ENCODE measurements at places on chromosomes 3 and 15.

DNA sequence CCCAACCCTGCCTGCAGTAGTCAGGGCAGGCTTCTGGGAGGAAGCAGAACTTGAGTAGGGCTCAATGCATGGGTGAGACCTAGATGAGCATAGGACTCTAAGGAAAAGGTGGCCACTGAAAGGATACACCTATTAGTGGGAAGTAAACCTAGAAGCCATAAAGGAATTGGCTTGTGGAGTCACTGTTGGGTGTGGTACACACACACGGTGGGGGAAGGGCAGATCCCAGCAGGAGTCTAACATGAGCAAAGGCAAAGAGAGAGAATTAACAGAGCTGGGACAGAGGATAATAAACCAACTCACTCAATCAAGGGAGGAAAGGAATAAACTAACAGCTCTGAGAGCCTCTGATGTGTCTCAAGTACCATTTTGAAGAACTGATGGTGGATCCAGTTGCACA is 23.1 kb downstream of the DAPK2 start:
- DNase-seq: no peak

DNA sequence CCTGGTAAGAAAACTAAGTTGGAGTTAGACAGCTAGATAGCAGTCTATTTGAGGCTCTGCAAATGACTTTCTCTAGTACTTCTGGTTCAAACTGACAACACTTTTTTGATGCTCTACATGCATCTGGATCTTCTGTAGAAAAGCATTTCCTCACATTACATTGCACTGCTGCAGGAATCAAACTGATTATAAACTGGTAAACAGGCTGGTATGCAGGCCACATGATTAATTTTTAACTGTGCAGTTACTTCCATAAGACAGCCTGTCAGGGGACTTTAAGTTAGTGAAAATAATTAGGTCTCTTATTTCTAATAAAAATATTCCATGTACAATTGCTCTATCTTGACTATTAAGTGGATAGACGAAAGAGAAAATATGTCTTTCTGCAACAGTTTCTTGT is 550.0 kb upstream of the ALCAM start:
- no peak for DNase-seq

DNA sequence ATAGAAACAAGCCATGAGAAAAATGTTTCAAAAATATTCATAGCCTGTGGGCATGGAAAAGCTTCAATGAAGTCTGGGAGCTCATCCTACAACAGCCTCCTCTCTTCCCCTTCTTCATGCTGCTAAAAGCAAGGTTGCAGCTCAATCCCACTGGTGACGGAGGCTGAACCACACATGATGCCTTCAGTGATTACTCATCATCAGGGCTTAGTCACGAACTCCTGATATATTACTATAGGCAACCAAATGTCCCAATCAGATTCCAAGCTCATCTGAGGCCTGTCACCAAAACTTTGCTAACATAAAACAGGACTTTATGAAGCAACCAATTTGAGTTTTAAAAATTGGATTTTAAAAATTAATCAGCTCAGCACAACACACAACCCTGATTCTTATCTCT is 24.0 kb upstream of the SLC24A5 start:
- DNase-seq: no peak

DNA sequence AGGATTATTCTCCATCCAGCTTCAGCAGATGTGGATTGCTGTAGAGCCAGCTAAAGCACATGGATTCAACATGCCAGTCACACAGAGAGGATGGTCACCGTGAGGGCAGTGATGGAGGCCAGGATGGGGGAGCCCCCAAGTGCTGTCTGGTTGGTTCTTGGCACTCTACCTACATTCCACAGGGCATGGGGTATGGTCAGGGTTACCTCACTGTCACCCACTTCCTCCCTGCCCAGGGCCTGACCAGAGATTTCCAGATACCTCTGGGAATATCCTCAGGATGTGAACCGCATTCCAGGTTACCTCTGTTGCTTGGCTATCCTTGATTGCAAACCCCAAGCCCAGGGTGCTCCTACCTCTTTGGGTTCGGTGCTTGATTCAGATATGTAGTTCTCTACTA is 147.3 kb upstream of the TRIM42 start:
- no peak for DNase-seq

DNA sequence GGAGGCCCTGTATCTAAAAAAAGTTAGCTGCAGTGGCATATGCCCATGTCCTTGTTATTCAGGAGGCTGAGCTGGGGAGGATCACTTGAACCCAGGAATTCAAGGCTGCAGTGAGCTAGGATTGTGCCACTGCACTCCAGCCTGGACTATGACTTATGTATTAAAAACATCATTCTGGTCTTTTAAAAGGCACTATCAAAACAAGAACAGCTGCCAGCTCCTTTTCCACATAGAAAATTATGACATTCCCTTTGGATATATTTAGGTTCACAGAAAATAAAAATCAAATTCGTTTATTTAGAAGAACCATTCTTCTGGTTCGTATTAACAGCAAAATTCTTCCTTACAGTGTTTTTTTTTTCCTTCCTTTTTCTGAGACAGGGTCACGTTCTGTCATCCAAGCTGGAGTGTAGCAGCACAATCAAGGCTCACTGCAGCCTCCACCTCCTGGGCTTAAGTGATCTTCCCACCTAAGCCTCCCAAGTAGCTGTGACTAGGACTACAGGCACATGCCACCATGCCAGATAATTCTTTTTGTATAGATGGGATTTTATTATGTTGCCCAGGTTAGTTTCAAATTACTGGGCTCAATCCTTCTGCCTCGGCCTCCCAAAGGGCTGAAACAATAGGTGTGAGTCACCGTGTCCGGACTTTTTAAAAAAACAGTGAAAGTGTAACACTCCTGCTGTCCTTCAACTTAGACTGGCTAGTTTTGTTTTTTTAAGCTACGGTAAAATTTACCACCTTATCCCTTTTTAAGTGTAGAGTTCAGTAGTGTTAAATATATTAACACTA is 13.9 kb downstream of the ICE2 start:
- DNase-seq: no peak

DNA sequence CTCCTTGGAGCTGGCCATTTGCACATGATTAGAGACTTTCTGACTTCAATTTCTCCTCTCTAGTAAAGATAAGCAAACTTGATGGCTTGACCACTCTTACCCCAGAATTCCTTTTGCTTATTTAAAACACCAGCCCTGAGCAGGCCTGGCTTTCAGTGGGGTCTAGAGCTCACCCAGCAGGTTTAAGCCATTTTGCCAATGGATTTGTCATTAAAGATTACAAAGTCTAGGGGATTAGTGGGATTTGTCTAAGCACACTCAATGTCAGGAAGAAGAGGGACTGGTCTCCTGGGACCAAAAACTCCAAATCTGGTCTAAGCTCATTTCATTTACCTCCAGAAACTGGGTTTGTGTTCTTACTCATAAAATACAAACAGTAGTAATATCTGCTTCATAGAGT is 57.3 kb upstream of the SNTN start:
- DNase-seq: no peak

DNA sequence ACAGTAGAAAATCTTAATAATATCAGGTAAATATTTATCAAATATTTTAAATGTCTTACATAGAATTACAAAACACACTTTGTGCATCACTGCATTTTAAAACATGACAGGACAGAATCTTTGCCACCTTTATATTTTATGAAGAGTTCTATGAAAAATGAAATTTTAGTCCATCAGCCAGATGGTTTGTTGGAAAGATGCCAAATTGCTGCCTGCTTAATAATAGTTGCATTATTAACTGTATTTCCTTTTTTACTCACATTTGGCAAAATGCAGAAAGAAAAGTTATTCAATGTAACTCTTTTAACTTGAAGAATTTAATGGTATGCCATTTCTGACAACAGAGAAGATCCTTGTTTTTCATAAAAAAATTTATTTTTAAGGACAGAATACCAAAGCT is 1271.6 kb downstream of the NSUN3 start:
- DNase-seq: no peak

GRCh38 chr15:56619887-56620286 is 113.4 kb downstream of the ZNF280D start:
- DNase-seq: no peak

- DNase-seq: no peak
These were observed 144.5 kb downstream of the PDZRN3 start for GRCh38 chr3:73480187-73480672.

GRCh38 chr3:49649576-49649975 is 24.6 kb upstream of the APEH start:
- DNase-seq: no peak

DNA sequence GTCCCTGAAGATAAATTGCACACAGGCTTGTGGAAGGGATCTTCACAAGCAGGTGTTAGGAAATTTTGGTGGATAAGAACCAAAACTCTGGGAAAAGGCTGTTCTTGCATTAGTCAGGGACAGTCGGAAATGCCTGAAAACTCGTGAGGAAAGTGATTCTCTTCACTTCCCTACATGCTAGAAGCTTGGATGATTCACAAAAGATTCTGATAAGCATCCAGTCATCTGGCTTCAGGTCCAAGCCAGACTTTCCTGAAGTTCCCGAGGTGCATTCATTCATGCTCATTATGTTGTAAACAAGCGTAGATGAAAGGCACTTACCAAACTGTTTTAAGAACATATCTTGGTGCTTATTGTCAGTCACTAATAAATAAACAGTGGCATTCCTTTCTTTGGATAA is 1028.7 kb downstream of the NTRK3 start:
- DNase-seq: no peak

DNA sequence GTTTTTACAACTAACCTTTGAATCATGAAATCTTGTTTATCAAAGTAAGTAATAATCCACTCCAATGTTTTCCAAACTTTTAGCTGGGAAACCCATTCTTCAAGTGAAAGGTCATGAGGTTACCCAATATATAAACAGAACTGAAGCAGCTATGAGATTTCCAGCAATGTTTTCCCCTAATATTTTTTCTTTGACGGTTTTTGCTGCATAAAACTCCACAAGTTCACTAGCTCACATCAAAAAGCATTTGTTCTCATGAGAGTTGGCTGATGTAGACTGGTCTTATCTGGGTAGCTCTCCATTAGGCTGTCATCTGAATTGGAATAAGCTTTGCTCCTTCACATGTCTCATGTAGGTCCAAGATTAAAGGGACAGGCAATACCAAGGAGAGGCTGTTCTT is 241.2 kb upstream of the LRRC3B start:
- DNase-seq: no peak

DNA sequence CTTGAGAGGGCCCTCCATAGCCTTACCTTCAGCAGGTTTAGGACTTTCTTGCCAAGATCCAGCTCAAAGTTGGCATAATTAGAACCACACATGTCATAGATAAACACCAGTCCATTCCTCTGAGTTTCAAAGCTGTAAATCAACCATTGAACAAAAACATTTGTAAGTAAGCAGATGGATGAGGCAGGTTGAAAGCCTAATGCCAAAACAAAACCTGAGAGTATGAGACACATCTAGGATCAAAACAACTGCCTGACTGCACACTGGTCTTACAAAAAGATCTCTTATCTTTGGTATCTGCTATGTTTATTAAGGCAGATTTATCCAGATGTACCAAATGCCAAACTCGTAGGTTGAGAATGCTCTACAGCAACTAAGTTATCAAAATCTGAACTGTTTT is 61.9 kb downstream of the PTPN9 start:
- no peak for DNase-seq

DNA sequence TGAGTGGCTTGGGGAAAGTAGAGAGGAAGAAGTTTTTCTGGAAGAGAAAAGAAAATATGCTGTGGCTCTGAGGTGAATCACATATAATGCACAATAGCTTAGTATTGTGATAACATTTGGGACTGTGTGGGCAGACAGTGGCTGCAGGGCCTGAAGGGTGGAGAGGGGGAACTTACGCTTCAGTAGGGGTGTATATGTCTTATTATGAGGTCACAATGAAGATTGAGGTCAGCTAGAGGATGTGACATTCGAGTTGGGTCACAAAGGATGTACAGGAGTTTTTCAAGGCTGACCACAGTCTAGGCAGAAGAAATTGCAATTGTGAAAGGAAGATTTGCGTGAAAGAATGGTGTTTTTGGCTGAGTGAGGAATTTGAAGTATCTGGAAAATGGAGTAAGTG is 414.8 kb downstream of the LPP start:
- DNase-seq: no peak

GRCh38 chr15:57218826-57219576 is 157.3 kb upstream of the CGNL1 start:
- DNase-seq: no peak

DNA sequence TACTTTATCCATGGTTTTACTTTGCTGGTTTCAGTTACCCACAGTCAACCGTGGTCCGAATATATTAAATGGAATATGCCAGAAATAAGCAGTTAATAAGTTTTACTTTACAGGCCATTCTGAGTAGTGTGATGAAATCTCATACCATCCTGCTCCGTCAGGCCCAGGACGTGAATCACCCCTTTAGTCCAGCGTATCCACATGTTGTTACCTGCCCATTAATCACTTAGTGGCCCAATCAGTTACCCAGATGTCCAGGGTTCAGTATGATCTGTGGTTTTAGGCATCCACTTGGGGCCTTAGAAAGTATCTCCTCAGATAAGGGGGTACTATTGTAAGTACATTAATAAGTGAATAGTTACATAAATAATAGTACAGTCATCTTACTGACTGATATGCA is 88.0 kb downstream of the TTBK2 start:
- no peak for DNase-seq

DNA sequence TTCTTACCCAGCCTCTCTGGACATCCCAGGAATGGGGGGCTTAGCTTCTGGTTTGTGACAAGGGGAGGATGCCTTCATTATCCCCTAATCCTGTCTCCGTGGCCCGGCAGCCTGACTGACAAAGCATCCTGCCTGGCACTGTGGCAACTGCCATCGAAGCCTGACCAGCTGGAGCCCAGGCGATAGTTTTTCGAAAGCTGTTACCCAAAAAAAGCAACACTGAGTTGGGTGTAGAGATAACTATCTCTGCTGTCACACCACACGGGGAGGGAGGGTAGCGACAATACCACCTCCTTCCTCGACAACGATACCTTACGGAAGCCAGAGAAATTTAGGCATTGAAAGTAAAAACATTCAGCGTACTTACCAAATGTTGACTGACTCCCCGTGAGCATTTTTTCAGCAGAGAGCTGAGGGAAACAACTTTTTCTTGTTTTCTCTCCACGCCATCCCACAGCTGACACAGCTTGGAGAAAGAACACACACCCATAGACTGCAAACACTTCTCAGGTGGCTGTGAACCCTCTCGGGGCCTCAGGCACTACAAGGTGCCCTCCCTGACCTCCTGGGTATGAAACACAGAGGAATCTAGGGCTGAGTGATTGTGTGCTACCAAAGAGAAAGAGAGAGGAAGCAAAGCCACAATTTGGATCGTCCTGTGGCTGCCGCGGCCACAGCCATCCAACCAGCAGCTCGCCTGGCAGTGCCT is 361.9 kb upstream of the ICE2 start:
- no peak for DNase-seq

DNA sequence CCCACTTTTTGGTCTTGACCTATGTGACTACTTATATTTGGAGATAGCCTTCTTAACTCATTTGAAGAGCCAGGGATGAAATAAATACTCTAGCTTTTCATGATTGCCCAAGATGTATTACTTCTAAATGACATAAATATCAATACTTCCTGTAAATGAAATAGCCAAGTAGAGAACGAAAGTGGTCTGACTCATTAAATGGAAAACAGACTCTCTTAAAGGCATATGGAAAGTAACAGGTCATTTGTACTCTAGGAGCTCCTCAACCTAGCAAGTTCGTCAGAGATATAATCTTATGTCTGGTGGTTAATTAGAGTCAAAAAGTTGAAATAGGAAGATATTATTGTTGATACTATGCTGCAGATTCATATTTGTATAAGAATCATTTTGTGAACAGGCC is 1105.4 kb downstream of the TUSC7 start:
- DNase-seq: no peak

- DNase-seq: no peak
These were observed 4.0 kb downstream of the TLE3 start for GRCh38 chr15:70093481-70094319.

GRCh38 chr15:63357061-63357460 is 24.6 kb downstream of the CA12 start:
- DNase-seq: no peak
